ENCODE measurements at places on chromosomes 2 and 18.

- DNase-seq, result no peak
These were observed 59.4 kb downstream of the ALPK2 start for GRCh38 chr18:58569490-58569911.

GRCh38 chr18:13302457-13303225 is 84.1 kb downstream of the LDLRAD4 start:
- DNase-seq, result no peak

GRCh38 chr18:79217979-79218604 is 148.9 kb downstream of the ATP9B start:
- DNase-seq, result no peak

- DNase-seq, result no peak
These were observed 205.7 kb upstream of the ZSWIM2 start for GRCh38 chr2:187054501-187055319.

DNA sequence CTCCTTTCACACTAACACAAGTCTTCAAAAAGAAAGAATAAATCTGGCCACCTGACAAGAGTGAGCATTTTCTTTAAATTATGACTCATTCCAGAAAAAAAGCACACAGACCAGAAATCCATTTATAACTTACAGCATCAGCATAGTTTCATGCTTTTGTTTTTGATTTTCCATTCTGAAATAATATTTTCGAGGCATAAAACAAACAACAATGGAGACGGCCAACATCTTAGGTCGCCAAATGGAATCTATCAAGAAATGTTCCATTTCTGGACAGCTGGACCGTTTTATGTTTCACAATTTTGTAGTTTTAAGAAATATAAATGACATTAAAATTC is 165.4 kb upstream of the ZFP36L2 start:
- DNase-seq, result no peak

DNA sequence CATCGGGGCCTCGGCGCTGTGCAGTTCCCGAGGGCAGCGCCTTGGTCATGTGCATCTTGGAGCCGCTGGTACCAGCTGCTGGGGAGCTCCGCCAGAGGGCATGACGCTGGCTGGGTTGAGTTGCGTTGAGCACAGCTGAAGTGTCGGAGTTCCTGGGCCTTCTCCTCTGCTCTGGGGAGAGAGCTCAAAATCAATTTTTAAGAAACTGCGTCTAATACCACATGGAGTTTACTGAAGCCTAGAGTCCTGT is 48.7 kb downstream of the GREB1 start:
- no peak for DNase-seq

- no peak for DNase-seq
These were observed 298.2 kb downstream of the CNTNAP5 start for GRCh38 chr2:124323321-124323720.

- DNase-seq, result no peak
These were observed 19.5 kb downstream of the FBXO41 start for GRCh38 chr2:73264783-73265182.

Measured in stimulated activated CD4-positive, alpha-beta T cell treated with anti-CD3 and anti-CD28 coated beads, Interleukin-1b, Interleukin-23, amount 100 ng/mL, for 1 hour (primary cell).